SK-N-SH treated with all-trans-retinoic acid at 6 μM for 48 hours (cell line): ENCODE measurements at places on chromosomes 7 and 10.

GRCh38 chr10:86535132-86535882 is 13.7 kb upstream of the WAPL start:
- no peak for ATAC-seq

DNA sequence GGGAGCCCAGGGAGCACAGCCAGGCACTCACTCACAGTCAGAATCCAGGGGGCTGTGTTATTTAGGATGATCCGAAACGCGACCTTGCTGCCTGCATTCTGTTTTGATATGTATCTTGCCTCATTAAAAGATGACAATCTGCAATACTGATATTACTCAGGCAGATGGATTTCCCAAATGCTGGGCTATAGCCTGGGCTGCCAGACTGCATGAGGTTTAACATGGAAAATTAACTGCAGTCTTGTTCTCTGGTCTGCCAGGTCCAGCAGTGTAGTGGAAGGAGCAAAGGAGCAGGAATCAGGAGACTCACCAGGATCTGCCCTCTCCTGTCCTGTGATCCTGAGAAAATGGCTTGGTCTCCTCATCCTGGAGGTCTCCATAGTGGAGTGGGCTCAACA is 258.1 kb downstream of the PAXIP1 start:
- peak; percentile 21; the same call in 1 of the 3 replicates for ATAC-seq

GRCh38 chr7:106679153-106679931 is 18.4 kb upstream of the CCDC71L start:
- ATAC-seq: peak; percentile 83

DNA sequence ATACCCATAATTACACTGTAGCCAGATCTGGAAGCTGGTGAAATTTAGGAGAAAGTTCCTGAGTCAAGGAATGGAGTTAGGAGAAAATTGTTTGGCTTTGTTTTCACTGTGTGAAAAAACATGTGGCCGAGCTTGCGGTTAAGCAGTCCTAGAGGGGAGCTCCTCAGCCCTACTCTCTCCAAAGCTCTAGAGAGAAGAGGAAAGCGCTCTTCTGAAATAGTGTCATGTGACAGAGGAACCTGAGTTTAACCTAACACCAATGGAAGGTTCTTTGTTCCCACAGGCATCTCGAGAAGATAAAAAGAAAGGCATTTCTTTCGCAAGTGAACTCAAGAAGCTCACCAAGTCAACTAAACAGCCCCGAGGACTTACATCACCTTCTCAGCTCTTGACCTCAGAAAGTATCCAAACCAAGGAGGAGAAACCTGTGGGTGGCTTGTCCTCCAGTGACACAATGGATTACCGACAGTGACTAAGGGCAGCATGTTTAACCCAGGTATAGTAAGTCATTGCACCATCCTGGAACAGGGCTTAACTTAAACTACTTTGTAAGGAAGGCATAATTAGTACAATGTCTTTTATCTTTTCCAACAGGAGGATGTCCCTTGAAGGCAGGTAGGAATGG is 38.0 kb downstream of the NOC3L start:
- no peak for ATAC-seq

GRCh38 chr10:49373361-49373760 is 22.5 kb downstream of the DRGX start:
- ATAC-seq: no peak

- ATAC-seq: peak; percentile 78
Measured at GRCh38 chr10:88347022-88347421, 236.1 kb downstream of the RNLS start.

DNA sequence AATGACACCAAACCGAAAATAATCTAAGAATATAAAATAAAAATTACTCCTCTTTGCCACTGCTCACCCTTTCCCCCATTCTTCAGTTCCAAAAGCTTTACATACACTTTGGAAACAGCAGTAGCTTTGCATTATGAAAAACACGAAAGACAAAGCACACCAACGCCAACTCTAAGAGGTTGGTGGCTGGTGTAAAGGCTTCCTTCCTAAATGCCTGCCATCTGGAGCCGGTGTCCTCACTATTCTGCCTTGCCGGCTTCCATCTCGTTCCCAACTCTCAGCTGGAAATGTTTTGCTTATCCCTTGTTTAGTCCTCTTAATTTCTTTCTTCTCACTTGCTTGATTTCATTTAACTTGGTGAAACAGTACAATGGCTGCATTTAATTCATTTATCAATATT is 281.1 kb upstream of the LRRN3 start:
- no peak for ATAC-seq

- no peak for ATAC-seq
Measured at GRCh38 chr7:130365088-130365487, 15.2 kb upstream of the CPA1 start.

- ATAC-seq: no peak; the same call in 2 of the 3 replicates
Measured at GRCh38 chr7:99171731-99172130, 27.8 kb upstream of the SMURF1 start.

GRCh38 chr7:54541669-54542625 is at the start of gene VSTM2A:
VSTM2A (plus strand) TSS chr7:54542375; CDS start chr7:54542731, 356 bp downstream.
- peak; percentile 79 for ATAC-seq
